ENCODE measurements at places on chromosomes 11 and 22. TPM values are rescaled to one million over a fixed set of nuclear protein-coding genes. Genes with fewer than 3 reads are reported as not detected.
A peak's percentile ranks its signal among the peaks of the same experiment; 100 is the strongest.

DNA sequence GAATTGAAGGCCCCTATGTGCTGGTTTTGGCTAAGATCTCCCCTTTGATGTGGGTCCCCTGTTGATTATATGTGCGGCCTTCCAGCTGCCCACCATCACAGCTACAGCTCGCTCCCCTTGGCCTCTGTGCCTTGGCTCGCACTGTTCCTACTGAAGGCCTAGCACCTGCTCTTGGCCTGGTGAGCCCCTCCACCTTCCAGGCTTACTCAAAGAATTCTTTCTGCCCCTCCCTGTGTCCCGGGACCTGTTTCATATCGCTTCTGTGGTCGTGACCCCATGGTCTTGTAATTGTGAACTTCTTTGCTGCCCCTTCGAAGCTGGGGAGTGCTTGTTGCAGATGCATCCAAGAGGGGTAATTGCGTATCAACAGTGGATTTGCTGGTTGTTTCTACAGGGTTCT, 12.5 kb downstream of the PEX26 start:
- H3K36me3 ChIP-seq, result peaks cover 15% of the 10 kb centered on the region
- DNase-seq, result no peak
- H3K4me1 ChIP-seq, result peaks cover 23% of the 10 kb centered on the region
- no peak overlapping the region for H3K4me3 ChIP-seq
- H3K27me3 ChIP-seq, result no peaks in the 10 kb centered on the region

ANKK1 gene
- 3.8 TPM for total RNA-seq

ACCSL gene
- total RNA-seq, result not detected

DGCR6 gene
- 7.2 TPM for total RNA-seq

DNA sequence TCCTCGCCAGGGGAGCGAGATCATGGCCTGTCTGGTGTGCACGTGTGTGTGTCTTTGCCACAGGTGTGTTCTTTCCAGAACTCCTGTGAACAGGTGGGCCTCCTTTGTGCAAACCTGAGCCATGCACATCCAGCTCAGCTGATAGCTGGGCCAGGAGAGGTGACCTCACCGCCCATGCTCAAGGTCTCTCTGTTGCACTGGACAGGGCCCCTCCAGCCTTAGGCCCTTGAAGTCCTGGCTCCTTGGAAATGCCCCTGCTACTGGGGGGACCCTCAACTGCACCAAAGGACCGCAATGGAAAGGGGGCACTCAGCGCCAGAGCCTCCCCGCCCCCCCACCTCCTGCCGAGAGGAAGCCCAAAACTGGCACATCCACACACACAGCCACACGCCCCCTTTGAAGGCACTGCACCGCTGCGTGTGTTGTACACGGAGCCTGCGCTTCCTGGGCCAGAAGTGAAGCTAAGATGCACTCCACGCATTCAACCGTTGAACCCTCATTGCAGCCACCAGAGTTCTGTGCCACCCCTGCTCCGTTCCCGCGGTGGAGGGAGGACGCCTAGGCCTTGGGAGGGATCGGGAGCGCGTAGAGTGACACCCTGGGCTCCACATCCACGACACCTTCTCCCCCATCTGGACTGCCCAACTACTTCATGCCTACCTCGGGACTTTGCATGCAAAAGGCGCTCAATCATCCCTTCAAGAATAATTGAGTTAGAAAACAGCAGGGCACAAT, 16.4 kb upstream of the IL2RB start:
- peak overlapping the region; percentile 18 for H3K4me3 ChIP-seq
- no peak for DNase-seq
- H3K36me3 ChIP-seq, result no peaks in the 10 kb centered on the region
- H3K4me1 ChIP-seq, result peaks cover 94% of the 10 kb centered on the region
- peak overlapping the region; percentile 37 for H3K27ac ChIP-seq

DNA sequence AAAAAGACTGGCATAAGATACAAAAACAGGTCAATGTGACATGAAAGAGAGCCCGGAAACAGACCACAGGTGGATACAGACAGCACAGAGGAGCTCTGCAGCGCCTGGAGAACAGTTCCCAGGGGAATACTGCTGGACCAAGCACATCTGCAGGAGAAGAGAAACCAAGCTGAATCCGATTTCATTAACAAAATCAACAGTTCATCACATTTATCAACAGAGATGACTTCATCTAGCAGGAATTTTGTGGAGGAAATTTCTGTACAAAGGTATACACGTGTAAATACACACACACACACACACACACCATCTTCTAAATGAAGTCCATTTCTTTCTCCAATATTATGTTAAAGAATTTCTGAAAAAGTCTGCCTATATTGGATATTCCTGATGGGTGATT, 17.1 kb downstream of the YPEL1 start:
- no peaks in the 10 kb centered on the region for H3K27me3 ChIP-seq
- no peak for DNase-seq
- no peak overlapping the region for H3K27ac ChIP-seq
- H3K4me1 ChIP-seq, result no peaks in the 10 kb centered on the region

SPCS2 gene
- total RNA-seq, result 145 TPM

GRCh38 chr11:118102721-118103261, 16.0 kb upstream of the SMIM35 start:
- no peaks in the 10 kb centered on the region for H3K27me3 ChIP-seq
- no peaks in the 10 kb centered on the region for H3K36me3 ChIP-seq
- no peak for DNase-seq
- no peak overlapping the region for H3K4me3 ChIP-seq
- H3K27ac ChIP-seq, result no peak overlapping the region
- no peaks in the 10 kb centered on the region for H3K4me1 ChIP-seq

DNA sequence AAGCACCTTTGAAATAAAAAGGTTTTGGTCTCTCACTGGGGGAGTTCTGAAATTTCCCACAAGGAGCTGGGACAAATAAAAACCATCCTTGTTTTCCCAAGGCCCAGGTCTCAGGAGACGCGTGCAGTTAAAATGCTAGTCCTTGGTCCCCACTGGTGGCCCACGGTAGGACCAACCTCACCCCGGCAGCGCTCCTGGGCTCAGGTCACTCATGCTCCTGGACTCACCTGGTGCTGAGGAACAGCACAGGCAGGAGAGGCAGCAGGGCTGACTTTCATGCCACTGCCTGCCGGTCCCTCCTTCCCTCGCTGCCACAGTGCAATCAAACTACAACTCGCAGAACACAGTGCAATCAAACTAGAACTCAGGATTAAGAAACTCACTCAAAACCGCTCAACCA, 356.8 kb upstream of the CCDC179 start:
- no peak overlapping the region for H3K27ac ChIP-seq
- DNase-seq, result no peak
- no peaks in the 10 kb centered on the region for H3K27me3 ChIP-seq
- no peak overlapping the region for H3K4me3 ChIP-seq

DNA sequence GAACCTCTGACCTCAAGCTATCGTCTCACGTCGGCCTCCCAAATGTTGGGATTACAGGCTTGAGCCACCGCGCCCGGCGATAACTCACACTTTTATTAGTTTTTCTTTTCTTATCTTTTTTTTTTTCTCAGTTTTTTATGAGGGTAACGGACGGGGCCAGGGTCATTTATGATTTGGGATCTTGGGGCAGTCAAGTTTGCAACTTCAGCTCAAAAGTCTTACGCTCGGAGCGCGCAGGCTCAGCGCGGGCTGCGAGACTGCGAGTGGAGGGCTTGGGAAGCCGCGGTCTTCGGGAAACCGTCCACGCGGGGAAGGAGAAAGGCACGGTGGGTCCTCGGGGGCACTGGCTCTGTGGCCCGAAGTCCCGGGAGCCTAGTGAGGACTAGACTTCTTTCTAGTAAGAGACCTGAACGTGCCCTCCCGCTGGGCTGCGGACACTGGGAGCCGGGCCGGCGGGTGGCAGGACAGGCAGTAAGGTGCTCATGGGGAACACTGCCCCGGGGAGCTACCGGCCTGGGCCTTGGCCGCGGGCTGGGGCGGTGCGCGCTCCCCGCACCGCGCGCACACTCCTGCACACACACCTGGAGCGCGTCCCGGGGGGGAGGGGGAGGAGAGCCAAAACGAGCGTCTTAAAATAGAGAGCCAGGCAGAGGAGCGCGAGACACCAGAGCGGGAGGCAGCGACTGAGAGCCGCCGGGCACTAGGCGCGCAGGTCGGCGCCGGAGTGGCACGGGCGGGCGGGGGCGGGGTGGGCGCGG, 476 bp upstream of the BARX2 start:
- no peaks in the 10 kb centered on the region for H3K36me3 ChIP-seq
- no peak overlapping the region for H3K27ac ChIP-seq
- H3K4me3 ChIP-seq, result no peak overlapping the region
- H3K4me1 ChIP-seq, result peaks cover 16% of the 10 kb centered on the region

GRCh38 chr11:74070723-74071492, 62.0 kb upstream of the UCP3 start:
- no peaks in the 10 kb centered on the region for H3K4me1 ChIP-seq
- H3K4me3 ChIP-seq, result no peak overlapping the region
- H3K27me3 ChIP-seq, result no peaks in the 10 kb centered on the region
- H3K36me3 ChIP-seq, result peaks cover 13% of the 10 kb centered on the region
- H3K27ac ChIP-seq, result no peak overlapping the region

DNA sequence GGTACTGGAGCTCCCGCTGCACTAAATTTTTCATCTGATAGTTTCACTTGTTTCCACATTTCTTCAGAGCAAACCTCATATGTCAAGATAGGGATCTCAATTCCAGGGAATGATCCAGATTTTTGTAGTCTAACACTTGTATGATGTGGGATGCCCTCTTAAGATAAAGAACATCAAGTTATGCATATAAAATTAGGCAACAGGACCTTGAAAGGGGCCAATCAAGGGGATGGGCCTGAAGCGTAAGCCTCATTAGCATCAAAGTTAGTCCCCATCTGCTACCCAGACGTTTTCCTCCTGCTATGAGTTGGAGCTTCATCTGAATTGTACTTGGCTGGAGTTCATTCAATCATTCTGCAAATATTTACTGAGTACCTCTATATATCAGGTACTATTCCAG, 17.5 kb downstream of the PDGFD start:
- H3K27ac ChIP-seq, result no peak overlapping the region
- no peak for DNase-seq
- H3K4me1 ChIP-seq, result no peaks in the 10 kb centered on the region
- no peaks in the 10 kb centered on the region for H3K27me3 ChIP-seq
- no peaks in the 10 kb centered on the region for H3K36me3 ChIP-seq
- no peak overlapping the region for H3K4me3 ChIP-seq

DNA sequence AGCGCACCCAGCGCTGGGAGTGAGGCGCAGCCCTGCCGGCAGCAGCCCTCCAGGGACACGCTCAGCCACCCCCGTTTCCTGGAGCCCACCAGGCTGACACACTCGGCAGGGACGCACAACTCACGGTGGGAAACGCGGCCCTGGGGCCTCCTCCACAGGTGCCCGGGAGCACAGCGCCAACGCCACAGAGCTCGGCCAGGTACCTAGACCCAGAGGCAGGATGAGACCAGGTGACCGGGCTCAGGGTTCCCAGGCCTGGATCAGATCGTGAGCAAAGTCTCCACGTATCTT, 18.0 kb downstream of the TUBGCP6 start:
- no peak overlapping the region for H3K4me3 ChIP-seq
- no peak for DNase-seq
- no peaks in the 10 kb centered on the region for H3K27me3 ChIP-seq
- H3K36me3 ChIP-seq, result peaks cover 44% of the 10 kb centered on the region

DNA sequence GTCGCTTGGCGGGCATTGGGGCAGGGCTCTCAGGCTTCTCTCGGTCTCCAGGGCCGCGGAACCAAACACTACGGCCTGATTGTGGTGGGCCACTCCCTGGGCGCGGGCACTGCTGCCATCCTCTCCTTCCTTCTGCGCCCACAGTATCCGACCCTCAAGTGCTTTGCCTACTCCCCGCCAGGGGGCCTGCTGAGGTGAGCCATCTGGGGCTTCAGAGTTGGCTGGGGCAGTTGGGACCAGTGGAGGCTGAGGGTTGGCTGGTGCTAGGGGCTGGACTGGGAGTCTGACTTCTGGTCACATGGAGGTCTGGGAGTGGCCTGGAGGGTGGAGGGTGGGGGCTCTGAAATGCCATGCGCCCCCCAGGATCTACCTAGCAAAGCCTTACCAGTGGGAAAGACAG, 15.3 kb upstream of the MYRF start:
- H3K4me3 ChIP-seq, result no peak overlapping the region
- H3K27me3 ChIP-seq, result no peaks in the 10 kb centered on the region
- no peaks in the 10 kb centered on the region for H3K36me3 ChIP-seq

DNA sequence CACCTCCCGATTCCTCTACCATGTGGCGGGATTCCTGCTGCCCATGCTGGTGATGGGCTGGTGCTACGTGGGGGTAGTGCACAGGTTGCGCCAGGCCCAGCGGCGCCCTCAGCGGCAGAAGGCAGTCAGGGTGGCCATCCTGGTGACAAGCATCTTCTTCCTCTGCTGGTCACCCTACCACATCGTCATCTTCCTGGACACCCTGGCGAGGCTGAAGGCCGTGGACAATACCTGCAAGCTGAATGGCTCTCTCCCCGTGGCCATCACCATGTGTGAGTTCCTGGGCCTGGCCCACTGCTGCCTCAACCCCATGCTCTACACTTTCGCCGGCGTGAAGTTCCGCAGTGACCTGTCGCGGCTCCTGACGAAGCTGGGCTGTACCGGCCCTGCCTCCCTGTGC, 10.5 kb downstream of the CXCR5 start:
- no peak overlapping the region for H3K4me3 ChIP-seq
- peaks cover 88% of the 10 kb centered on the region for H3K4me1 ChIP-seq
- no peak for DNase-seq
- peaks cover 22% of the 10 kb centered on the region for H3K36me3 ChIP-seq

GRCh38 chr11:404551-405264, 10.1 kb downstream of the SIGIRR start:
- H3K4me1 ChIP-seq, result peaks cover 21% of the 10 kb centered on the region
- DNase-seq, result no peak
- no peak overlapping the region for H3K4me3 ChIP-seq

- no peaks in the 10 kb centered on the region for H3K4me1 ChIP-seq
- no peaks in the 10 kb centered on the region for H3K27me3 ChIP-seq
- DNase-seq, result no peak
- H3K4me3 ChIP-seq, result no peak overlapping the region
Measured at GRCh38 chr11:58763120-58763490, 31.4 kb upstream of the GLYAT start.

DNA sequence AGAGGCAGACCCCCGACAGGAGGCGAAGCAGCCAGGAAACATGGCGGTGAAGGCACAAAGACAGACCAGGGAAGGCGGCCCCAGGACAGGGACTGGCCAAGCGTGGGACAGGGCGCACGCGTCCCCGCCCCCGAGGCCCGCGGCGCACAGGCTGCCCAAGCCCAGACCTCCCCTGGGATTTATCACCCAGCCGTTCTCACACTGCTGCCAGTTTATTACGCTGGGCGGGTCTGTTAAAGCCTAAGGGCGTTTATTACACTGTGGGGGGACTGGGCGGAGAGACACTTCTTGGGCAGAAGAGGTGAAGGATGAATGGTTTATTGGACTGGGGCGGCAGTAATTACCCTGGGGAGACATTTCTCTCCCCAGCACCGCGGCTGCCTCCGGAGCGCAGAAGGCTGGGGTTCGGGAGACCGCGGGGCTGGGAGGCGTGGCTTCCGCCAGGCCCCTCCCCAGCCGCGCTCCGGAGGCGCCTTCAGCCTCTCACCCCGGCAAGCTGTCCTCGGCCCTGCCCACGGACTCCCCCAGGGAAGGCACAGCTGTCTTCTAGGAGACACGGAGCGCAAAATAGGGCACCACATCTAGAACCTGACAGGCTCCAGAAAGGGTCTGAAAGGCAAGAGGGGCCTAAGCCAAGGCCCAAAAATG, 47.1 kb downstream of the SLC22A12 start:
- H3K36me3 ChIP-seq, result no peaks in the 10 kb centered on the region
- H3K27me3 ChIP-seq, result peaks cover 20% of the 10 kb centered on the region
- no peak overlapping the region for H3K27ac ChIP-seq
- no peak for DNase-seq
- H3K4me3 ChIP-seq, result no peak overlapping the region

GRCh38 chr22:31818481-31819392, 64.9 kb downstream of the DEPDC5 start:
- DNase-seq, result no peak
- no peak overlapping the region for H3K4me3 ChIP-seq
- H3K27me3 ChIP-seq, result no peaks in the 10 kb centered on the region
- peaks cover 66% of the 10 kb centered on the region for H3K36me3 ChIP-seq
- no peaks in the 10 kb centered on the region for H3K4me1 ChIP-seq

C1QTNF4 gene
- 0.61 TPM for total RNA-seq

All from CD4-positive, alpha-beta memory T cell (primary cell).